ENCODE measurements at places on chromosomes 2 and 18. TPM values are rescaled to one million over a fixed set of nuclear protein-coding genes. Genes with fewer than 3 reads are reported as not detected.

- no peaks in the 10 kb centered on the region for H3K36me3 ChIP-seq
- no peaks in the 10 kb centered on the region for H3K27me3 ChIP-seq
- H3K27ac ChIP-seq, result no peak overlapping the region
- H3K4me3 ChIP-seq, result no peak overlapping the region
Observed at GRCh38 chr18:71106701-71107100, 817.9 kb downstream of the SOCS6 start.

- H3K36me3 ChIP-seq, result no peaks in the 10 kb centered on the region
- H3K27ac ChIP-seq, result no peak overlapping the region
- H3K27me3 ChIP-seq, result no peaks in the 10 kb centered on the region
- no peak overlapping the region for H3K4me3 ChIP-seq
- no peaks in the 10 kb centered on the region for H3K4me1 ChIP-seq
Observed at GRCh38 chr2:1685078-1685956, 59.0 kb downstream of the PXDN start.

- no peaks in the 10 kb centered on the region for H3K36me3 ChIP-seq
- no peaks in the 10 kb centered on the region for H3K4me1 ChIP-seq
- DNase-seq, result no peak
- no peak overlapping the region for H3K4me3 ChIP-seq
Observed at GRCh38 chr2:137969418-137969765, 5.1 kb downstream of the HNMT start.

DNA sequence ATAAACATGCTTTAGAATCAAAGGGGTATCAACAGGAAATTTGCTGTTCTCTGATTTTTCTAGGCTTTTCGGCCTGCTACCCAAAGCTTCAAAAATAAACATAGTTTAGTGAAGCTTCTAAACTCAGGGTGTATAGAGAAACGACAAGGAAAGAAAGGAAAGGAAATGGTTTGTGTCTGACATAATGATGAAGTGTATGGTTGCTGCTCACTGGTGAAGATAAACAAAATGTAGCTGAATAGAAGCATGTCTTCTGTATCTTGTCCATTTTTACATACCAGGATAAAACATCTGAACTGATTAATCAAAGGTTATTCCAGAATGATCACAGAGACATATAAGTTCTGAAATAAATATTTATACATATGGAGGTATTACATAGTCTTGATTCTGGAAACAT is 1324.6 kb upstream of the NRXN1 start:
- DNase-seq, result no peak
- H3K27me3 ChIP-seq, result no peaks in the 10 kb centered on the region
- H3K36me3 ChIP-seq, result no peaks in the 10 kb centered on the region

DNA sequence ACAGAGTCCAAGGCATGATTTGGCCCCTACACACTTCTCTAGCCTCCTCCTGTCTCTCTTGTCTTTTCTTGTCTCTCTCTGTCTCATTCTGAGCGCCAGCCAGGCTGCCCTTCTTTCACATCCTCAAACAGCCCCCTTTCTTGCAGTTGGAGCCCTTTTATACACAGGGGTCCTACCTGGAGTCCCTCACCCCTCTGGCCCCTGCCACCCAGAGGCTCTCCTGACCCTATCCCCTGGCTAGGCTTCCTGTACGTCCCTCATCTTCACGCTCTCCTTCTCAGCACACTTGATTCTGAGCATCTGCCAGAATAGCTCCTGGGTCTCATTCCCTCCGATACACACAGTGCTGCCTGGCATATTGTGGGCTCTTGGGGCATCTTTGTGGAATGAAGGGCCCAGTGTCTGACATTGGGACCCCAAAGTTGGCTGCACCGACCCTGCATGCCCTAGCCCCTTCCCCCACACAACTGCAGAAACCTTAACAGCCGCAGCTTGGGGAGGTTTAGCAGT is 261.9 kb downstream of the DYSF start:
- no peaks in the 10 kb centered on the region for H3K4me1 ChIP-seq
- no peaks in the 10 kb centered on the region for H3K36me3 ChIP-seq
- no peak overlapping the region for H3K4me3 ChIP-seq
- no peaks in the 10 kb centered on the region for H3K27me3 ChIP-seq
- DNase-seq, result no peak
- no peak overlapping the region for H3K27ac ChIP-seq

DNA sequence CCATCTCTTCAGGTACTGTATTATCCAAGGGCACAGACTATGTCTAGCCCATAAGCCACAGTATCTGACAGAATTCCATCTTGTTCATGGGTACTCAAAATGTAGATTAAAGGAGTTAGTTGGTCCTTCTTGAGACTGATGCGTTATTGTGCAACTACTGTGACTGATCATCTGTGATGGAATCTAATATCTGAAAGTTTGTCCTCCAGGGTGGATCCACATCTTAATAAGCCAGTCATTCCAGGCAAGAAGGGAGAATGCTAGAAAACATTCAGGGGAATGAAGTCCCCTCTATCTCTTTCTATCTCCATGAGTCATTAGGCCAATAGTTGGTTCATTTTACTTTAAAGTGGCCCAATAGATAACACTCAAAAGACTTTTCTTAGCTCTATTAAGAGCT is 252.6 kb downstream of the EXOC6B start:
- no peak overlapping the region for H3K27ac ChIP-seq
- H3K27me3 ChIP-seq, result no peaks in the 10 kb centered on the region
- H3K4me3 ChIP-seq, result no peak overlapping the region
- no peak for DNase-seq
- H3K4me1 ChIP-seq, result no peaks in the 10 kb centered on the region

- H3K27ac ChIP-seq, result no peak overlapping the region
- H3K4me3 ChIP-seq, result no peak overlapping the region
- H3K27me3 ChIP-seq, result no peaks in the 10 kb centered on the region
- no peaks in the 10 kb centered on the region for H3K4me1 ChIP-seq
- H3K36me3 ChIP-seq, result no peaks in the 10 kb centered on the region
Observed at GRCh38 chr2:144414324-144414845, 105.5 kb downstream of the ZEB2 start.

HAAO gene
- 6.2 TPM for polyA plus RNA-seq

PAX3 gene
- 0.05 TPM for polyA plus RNA-seq
